ENCODE measurements at places on chromosomes 7 and 10.

- no peak for DNase-seq
Observed at GRCh38 chr7:36945612-36946400, 221.5 kb upstream of the AOAH start.

GRCh38 chr7:143892527-143893300, 9.3 kb downstream of the TCAF1 start:
- DNase-seq: no peak

DNA sequence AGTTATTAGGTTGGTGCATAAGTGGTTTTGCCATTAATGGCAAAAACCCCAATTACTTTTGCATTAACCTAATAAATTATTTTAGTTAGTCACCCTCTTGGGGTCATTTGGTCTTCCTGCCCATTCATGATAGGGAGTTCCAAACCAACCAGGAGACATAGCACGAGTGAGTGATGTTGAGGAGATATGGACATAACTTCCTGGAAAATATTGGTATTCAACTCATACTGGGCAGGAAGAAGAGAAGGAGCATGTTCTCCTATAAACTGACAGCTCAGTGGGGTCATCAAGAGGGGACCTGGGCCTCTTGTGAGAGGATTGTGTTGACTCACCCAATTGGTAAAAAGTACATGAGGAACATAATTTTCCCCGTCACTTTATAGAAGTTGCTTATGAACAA, 23.7 kb downstream of the SPAG6 start:
- DNase-seq: no peak

DNA sequence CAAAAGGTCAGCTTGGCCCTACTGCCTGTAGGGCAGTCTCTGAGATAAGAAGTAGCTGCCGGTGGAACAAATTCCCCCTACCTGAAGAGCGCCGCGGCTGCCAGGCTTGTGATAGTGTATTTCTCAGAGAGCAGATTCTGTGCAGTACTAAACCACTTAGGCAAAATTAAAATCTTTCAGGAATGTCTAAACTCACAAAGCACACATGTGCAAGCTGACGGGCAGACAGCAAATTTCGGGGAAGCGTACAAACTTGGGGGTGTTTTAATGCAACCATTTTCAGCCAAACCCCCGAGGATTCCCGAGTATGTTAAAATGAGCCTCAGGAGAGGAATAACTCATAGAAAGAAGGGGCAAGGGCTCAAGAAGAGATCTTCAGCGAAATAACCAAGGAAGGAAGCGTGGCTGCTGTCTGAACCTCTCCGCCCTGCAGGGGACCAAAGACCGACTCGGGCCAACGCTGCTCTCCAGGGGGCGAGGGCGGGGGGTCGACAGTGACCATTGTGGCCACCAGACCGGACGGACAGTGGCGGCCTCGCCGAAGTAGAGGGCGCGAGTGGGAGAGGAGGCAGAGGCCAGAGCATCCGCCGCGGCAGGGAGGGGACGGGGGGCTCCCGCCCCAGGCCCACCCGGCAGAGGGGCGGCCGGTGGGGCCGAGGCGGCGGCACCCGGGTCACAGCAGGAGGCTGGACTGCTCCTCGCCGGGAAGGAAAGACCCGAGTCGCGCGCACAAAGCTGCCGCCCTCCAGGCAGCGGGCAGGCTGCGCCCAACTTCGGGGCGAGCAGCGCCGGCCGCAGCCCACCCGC, 819 bp downstream of the HYCC1 start:
- DNase-seq: peak; percentile 21

DNA sequence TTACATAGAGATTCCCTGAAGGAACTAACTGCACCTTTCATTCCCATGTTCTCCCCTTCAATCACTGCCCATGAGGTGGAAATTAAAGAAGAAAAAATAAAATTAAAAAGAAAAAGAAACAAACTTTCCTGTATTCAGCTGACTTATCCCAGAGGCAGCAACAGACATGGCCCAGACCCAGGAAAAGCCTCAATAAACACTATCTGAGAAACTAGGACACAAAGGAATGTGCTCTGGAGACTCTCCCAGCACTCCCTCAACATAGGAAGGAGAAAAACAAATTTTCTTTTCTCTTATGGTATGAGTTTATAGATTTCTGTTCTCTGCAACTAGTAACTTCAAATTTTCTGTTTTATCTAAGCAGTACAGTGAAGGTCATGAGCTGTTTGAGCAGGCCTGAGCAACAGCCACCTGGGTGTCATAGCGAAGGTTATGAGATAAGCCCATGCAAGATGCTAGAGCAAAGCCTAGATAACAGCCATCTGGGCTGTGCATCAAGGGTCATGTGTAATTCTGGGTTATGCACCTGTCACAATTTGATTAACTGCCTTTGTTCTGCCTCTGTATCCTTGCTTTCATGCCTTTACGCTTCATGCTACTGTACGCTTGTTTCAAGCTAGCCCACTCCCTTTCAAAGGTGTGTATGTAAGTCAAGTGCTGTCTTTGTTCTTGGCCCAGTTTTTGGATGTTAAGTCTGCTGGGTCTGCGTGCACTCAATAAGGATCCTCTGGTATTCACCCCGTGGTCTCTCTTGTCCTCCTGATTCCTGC, 11.0 kb upstream of the OR6B1 start:
- no peak for DNase-seq

- DNase-seq: no peak
Observed at GRCh38 chr7:154299736-154300135, 247.5 kb downstream of the DPP6 start.

DNA sequence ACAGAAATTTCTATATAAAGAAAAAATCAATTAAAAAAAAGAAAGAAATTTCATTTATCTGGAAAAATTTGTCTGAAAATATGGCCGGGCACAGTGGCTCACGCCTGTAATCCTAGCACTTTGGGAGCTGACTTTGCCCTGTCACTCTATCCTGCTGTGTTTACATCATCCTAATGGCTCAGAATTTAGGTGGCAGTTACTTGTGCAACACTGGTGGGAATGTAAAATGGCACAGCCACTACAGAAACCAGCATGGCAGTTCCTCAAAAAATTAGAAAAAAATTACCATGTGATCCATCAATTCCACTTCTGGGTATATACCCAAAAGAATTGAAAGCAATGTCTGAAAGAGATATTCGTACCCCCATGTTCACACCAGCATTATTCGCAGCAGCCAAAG, 405.2 kb upstream of the AUTS2 start:
- DNase-seq: no peak

GRCh38 chr7:4878336-4879335, 4.9 kb downstream of the RADIL start:
- no peak for DNase-seq

DNA sequence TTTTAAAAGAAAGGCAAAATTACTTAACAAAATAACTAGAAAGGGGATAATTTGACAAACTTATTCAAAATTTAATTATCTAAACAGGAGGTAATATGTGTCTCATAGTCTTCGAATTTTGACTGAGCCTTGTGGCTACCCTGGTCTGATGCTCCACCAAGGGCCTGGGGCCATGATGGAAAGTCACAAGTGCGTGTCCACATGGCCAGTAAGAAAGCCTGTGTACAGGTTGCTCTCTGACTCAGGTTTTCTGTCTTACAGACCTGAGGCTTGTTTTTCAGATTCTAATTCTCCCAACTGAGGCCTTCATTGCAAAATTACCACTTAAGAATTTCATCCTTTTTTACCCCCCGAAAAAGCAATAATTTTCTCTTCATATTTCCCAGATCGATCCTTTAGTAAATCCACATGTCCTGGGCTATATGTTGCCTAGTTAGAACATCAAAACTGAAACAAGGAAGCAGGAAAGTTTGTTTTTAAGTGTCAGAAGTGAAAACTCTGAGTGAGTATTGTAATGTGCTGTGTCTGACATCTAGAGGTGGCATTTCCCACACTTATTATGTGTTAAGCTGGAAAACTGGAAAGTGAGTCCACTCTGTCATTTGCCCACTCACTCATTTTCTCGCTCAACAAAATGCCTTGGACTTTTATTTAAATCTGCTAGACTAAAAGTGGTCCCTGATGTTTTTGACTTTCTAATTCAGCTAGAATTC, 10.0 kb downstream of the CYP3A43 start:
- no peak for DNase-seq

DNA sequence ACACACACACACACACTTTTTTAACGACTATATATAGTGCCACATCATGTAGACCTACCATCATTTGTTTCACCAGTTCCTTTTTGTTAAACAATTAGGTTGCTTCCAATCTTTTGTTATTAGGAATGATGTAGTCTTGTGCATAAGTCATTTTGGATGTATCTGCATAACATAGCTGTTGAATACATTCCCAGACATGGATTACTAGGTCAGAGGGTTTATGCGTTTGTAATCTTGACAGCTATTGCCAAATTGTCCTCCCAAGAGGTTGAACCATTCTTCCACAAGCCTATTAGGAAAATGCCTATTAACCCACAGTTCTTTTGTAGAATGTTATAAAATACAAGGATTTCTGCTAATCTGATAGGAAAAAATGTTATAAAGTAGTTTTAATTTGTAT, 87.3 kb downstream of the PALS2 start:
- no peak for DNase-seq

- peak; percentile 13 for DNase-seq
Observed at GRCh38 chr10:86673827-86674581, 5.7 kb downstream of the LDB3 start.

GRCh38 chr7:93736668-93737369, 153.7 kb downstream of the TFPI2 start:
- no peak for DNase-seq

DNA sequence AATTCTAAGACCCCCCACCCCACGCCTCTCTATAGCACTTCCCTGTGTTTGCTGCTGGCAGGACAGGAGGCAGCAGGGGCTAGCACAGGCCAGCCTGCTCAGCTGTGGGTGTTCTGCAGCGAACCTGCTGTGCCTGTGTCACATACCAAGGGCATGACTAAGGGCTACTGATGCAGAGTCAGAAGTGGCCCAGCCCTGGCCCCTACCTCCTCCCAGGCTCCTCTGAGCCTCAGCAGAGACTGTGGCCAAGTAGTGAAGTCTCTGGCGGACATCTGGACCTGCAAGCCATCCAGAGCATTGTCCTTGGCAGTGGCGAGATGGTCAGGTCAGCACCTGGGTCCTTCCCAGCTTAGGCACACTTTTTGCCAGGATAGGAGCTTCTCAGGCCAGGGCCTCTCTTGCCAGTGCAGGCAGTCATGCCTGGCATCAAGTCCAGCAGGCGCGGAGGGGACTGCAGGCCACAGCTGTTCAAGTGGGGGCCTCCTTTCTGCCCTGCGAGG, 116.3 kb upstream of the RET start:
- DNase-seq: no peak

- no peak for DNase-seq
Observed at GRCh38 chr7:77661816-77662215, 34.4 kb upstream of the RSBN1L start.

DNA sequence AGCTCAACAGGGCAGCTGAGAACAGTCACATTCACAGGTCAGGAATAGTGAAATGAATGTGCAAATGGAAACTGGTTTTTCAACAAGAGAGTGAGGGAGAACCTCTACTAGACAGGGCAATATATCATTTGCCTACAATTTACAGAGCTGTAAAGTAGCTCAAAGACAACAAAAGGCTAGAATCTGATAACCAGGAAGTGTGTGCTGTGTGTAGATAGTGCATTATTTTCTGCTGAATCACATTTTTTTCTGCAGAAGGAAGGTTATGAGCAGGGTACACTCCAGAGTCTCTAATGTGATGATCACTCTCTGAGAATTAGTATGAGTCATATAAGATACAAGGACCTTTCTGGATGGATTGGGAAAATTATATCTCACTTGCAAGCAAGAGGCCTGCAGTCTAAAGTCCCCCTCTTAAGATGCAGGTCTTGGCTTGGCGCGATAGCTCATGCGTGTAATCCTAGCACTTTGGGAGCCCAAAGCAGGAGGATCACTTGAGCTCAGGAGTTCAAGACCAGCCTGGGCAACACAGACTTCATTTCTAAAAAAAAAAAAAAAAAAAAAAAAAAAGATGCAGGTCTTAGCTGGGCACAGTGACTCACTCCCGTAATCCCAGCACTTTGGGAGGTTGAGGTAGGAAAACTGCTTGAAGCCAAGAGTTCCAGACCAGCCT, 59.9 kb upstream of the COBL start:
- no peak for DNase-seq

- no peak for DNase-seq
Observed at GRCh38 chr10:97229322-97230015, 43.7 kb upstream of the SLIT1 start.

DNA sequence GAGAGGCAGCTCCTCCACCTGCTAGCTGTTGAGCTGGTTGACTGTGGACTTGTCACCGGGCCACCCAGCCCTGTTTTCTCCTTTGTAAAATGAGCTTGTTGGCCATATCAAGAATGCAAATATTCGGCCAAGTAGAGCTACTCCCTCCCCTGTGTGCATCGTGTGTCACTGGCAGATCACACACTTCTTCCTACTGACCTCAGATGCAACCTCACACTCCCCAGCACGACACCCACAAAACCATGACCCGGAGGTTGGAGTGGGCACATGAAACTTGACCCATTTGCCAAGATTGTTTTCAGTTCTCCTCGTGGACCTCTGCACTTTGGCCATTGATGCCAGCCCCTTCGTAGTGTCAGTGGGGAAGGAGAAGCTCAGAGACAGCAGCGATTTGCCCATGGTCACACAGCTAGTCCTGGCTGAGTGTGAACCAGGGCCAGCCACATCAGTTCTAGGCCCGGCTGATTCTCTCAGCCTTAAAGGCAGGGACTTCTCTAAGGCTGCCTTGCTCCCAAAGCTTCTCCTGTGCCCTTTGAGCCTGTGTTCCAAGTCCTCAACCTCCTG, 101.1 kb downstream of the CDH23 start:
- no peak for DNase-seq

- DNase-seq: no peak
Observed at GRCh38 chr7:105011141-105011830, 2.7 kb upstream of the KMT2E start.

- DNase-seq: no peak
Observed at GRCh38 chr10:13168781-13169180, 7.4 kb downstream of the MCM10 start.

DNA sequence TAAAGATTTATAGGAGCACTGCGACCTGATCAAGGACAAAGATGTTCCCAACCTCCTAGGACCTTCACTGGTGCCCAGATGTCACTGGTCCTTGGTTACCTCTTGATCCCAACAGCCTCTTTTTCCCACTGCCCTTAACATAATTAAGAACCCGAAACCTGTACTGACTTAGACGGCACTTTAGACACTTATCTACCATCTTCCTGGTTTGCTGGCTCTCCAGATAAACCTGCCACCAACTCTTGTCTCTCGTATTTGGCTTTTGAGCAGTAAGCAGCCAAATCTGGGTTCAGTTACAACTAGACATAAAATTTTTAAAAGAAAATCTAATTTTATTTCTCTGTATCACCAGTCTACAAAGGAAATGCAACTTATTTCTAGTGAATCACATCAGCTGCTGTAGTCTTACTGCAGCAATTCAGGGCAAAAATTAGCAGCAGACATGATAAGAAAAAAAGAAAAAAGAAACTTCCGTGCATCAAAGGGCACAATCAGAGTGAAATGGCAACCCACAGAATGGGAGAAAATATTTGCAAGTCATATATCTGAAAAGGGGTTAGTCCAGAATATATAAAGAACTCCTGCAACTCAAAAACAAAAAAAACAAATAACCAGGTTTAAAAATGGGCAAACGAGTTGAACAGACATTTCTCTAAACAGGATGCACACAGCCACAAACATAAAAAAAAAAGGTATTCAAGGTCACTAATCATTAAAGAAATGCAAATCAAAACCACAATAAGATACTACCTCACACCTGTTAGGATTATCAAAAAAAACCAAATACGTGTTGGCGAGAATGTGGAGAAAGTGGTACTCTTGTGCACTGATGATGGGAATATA, 9.4 kb downstream of the ASB13 start:
- no peak for DNase-seq

All from nucleus accumbens (tissue), 56 donors.